ENCODE measurements at places on chromosomes 11 and 22.
A peak's percentile ranks its signal among the peaks of the same experiment; 100 is the strongest.

GRCh38 chr11:36253238-36253637 is 36.0 kb downstream of the COMMD9 start:
- no peak for DNase-seq

GRCh38 chr11:92393218-92393617 is 168.6 kb downstream of the FAT3 start:
- DNase-seq, result no peak

DNA sequence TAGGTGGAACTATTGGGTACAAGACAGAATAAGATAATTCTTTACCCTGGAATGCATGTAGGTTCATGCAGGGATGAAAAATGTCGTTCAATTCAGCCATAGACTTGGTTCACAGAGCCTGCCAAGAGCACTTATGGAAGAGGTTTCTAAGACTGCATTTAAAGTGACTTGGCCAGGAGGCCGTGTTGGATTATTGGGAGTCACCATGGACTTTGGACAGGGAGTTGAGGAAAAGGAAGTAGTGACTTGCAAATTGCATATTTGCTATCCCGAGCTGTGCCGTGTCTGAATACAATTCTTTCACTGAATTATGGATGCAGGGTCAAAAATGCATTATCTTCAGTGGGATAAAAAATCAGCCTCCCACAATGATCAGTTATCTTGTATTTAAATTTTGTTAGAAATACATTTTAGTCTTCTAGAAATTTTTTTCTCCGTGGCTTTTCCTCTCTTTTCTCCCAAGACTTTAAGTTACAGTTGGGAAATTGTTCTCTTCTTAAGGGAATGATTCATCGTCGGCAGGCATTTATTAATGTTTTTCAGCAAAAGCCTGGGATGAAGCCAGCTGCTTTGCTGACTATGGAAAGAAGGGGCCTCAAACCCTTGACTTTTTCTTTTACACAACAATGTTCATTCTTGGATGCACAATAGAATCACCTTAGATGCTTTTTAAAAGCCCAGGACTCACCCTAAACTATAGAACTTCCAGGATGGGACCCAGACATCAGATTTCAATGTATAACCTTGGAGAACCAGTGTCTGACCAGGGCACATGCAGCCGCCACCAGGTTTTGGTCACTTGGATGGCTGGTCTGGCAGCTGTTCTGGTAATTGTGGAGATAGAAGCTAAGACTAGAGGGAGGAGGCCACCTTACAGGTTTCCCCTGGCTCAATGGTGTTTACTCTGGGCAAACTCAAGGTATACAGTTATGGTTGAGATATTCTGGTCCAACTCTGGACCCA is 70.8 kb downstream of the FAT3 start:
- DNase-seq, result no peak

DNA sequence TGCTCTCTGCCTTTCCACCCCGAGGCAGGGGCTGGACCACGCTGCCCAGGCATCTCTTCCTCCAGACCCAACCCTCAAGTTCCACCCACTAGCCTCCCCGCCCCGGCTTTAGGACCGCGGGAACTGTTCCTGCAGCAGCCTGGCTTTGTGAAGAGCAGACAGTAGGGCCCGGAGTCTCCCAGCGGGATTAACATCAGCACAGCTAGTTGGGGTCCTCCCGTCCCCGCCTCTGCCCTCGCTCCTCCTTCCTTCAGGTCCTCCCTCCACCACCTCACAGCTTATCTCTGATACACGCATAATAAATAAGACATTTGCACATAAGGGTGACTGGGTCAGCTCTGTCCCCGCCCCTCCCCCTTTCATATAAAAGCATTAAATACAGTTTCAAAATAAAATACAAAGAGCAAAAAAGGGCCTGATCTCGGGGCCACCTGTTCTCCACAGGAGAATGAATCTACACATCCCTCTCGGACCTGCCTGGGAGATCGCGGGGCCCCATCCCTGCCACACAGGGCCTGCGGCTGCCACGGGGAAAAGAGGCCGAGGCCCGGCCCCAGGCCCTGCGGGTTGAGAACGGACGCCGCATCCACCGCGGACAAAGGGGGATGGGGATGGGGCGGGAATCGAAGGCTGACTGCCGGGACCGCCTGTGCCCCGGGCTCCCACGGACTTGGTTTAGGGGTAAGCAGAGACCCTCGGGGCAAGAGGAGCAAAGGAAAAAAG is 6.5 kb downstream of the ZFTA start:
- DNase-seq, result no peak

DNA sequence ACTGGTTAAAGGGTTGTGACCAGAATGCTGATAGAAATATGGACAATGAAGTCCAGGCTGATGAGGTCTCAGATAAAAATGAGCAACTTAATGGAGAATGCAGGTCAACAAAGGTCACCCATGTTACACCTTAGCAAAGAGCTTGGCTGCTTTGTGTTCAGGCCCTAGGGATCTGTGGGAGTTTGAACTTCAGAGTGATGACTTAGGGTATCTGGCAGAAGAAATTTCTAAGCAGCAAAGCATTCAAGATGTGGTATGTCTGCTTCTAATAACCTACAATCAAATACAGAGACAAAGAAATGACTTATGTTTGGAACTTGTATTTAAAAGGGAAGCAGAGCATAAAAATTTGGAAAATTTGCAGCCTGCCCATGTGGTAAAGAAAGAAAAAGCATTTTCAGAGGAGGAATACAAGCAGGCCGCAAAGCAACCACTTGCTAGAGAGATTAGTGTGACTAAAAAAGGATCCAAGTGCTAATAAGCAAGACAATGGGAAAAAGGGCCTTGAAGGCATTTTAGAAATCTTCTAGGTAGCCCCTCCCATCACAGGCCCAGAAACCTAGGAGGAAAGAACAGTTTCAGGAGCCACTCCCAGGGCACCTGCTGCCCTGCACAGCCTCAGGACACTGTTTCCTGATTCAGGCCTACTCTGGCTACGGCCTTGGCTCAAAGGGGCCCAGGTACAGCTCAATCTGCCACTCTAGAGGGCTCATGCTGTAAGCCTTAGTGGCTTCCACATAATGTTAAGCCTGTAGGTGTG is 41.3 kb downstream of the TNKS1BP1 start:
- DNase-seq, result no peak

DNA sequence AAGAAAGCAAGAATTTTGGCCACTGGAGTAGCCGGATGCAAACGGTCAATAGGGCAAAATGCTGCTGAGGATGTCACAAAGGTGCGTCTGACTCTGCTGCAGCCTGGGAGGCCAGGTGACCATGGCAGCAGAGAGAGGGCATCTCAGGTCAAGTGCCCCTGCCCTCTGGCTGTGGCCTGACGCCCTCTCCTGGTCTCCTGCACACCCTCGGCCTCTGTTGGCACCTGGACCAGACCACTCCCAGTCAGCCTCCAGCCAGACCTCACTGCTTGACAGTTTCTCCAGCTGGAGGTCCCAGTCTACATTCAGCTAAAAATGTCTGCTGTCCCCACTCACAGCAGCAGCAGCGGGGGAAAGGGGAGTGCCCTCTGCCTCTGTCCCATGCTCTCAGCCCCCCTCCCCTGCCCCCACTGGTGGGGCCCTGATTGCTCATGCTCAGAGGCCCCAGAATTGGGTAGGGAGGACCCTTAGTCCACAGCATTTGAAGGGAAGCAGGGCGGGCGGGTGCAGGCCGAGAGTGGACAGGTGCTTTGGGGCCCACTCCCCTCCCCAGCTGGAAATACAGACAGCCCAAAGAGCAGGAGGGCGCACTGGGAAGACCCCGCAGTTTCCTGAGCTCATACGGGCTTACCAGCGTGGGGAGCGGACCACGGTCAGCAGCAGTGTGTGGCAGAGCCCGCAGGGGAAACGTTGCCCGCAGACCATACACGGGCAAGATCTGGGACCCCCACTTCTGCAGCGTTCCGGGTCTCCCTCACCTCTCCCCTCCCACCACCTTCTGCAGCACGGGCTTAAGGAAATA is 1.6 kb upstream of the BRSK2 start:
- DNase-seq, result no peak

GRCh38 chr22:42039271-42039670 is 31.3 kb downstream of the NAGA start:
- no peak for DNase-seq

DNA sequence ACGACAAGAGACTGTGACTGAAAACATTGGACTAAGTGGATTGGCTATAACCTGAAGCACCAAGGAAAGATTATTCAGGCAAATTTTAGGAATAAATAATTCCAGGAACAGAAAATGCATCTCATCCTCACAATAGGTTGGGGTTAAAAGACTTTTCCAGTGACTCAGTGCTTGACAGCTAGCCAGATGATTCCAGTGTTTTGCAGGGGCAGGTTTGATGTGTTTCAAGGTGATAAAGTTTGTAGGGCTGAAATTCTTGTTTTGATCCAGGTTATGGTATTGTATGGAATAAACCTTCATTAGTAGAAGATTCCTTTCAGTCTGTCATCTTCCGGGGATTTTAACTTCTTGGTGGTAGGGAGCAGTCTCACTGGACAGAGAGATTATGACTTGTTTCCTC is 2.3 kb downstream of the EXT2 start:
- no peak for DNase-seq

- no peak for DNase-seq
These were observed 574.3 kb downstream of the NTM start for GRCh38 chr11:131944736-131945135.

- no peak for DNase-seq
These were observed 32.8 kb downstream of the PARVA start for GRCh38 chr11:12410006-12410728.

DNA sequence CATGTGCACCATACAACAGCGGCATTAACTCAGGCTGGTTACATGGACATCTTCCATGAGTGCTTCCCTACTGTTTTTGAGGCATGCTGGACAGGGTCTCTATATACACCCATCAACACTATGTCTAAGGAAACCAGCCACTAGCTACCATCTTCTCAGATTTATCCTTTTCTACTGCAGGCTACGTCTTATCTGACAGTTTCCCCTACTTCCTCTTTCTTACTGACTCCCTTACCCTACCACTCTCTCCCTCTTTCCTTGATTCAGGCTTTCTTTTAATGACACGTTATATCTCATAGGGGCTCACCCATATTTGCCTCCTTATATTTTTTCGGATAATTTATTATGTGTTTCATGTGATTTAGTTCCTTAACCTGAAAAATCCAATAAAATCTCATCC is 41.8 kb downstream of the DDI1 start:
- DNase-seq, result no peak

- DNase-seq, result no peak
These were observed 49.2 kb upstream of the EMID1 start for GRCh38 chr22:29156507-29156906.

DNA sequence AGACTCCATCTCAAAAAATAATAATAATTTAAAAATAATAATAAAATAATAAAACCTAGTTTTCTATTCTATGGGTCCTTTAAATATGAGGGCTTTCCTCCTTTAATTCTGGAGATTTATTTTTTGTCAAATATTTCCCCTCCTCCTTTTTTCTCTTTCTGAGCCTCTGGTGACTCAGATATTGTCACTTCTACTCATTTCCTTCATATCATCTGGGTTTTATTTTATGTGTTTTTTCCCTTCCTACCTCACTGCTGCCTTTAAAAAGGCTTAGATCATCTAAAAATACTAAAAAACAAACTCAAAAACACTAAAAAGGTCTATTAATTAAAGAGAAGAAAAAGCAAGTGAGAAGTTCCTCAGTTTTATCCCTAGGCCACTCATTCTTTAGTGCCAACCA is 138.9 kb downstream of the SPON1 start:
- DNase-seq, result no peak

DNA sequence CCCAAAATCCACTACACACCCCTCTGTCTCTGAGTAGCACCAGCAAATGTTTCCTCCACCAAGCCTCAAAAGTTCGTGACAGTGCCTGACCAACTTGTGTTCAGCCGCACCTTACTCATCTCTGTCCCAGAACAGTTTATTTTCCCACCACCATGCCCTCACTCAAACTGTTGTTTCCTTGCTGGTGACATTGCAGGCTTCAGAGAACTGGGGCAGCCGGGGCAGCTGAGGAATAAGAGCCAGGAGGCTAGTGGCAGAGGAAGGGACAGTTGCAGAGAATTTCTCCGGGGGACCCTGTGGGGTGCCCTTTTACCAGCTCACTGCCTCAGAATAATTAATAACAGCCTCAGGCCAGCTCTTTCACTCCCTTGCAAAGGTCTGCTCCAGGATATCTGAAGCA is 709 bp upstream of the KCNE3 start:
- DNase-seq, result no peak

- no peak for DNase-seq
These were observed 31.1 kb downstream of the OR6Q1 start for GRCh38 chr11:58061813-58062212.

GRCh38 chr22:23237841-23238240 is 57.5 kb downstream of the BCR start:
- no peak for DNase-seq

- DNase-seq, result no peak
These were observed 38.3 kb upstream of the TH start for GRCh38 chr11:2209900-2210321.

- DNase-seq, result no peak
These were observed 283.3 kb downstream of the CASP12 start for GRCh38 chr11:104614961-104615360.

GRCh38 chr22:39577366-39577765 is 6.8 kb downstream of the CACNA1I start:
- DNase-seq, result no peak

DNA sequence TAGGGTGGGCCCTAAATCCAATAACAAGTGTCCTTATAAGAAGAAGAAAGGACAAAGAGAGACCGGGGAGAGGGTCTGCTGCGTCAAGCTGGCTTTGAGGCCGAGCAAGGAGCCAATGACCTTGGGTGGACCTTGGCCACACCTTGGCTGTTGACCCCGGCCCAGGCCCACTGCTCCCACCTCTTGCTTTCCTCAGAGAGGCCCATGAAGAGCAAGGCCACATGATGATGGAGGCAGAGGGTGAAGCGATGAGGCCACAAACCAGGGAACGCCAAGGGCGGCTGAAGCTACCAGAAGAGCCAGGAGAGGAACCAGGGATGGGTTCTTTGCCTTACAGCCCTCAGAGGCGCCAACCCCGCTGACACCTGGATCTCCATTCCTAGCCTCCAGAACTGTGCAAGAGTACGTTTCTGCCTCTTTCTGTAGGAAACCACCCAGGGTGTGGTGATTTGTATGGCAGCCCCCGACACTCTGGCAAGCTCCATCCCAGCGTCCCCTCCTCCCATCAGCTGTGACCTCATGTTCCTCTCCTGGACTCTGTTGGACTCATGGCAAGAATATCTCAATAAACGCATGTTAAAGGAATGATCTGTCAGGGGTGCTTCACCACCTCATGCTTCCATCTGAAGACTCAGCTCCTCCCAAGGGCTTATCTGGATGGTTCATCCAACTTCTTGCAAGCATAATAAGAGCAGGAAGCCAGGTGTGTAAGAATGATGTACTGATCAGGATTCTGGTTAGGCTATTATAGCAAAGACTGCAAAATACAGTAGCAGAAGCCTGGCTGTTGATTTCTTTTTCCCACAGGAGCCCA is 41.6 kb upstream of the LINC01488 start:
- no peak for DNase-seq

- peak; percentile 63 for DNase-seq
These were observed 13.3 kb downstream of the RSPH14 start for GRCh38 chr22:23128269-23129108.

- DNase-seq, result peak; percentile 31
These were observed 14.3 kb upstream of the EFCAB6 start for GRCh38 chr22:43826142-43827002.

GRCh38 chr11:60589611-60590010 is 74.4 kb downstream of the MS4A13 start:
- DNase-seq, result no peak

Data from mesothelial cell of epicardium (in vitro differentiated cells).